ENCODE measurements at places on chromosomes 4 and X.

GRCh38 chr4:158724637-158725036, 1.4 kb upstream of the PPID start:
- DNase-seq, result no peak

DNA sequence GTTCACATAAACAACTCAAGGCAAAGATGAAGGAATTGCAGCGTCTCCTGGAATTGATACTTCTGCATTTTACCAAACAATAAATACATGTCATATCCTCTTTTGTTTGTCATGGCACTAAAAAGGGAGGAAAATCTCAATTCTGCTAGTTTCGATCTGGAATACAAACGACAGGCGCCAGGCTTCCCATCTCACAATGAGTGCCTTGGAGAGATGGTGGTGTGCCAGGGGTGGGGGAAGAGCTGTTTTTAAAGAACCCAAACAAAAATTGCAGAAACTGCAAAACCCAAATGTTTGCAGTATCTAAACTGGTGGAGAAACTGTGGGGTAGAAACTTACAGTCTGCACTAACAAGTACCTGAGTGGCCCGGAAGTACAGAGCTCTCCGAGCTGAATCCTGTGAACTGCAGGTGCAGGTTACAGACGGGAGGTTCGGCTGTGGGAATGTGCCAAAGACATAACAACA, 53.0 kb upstream of the KLF3 start:
- no peak for DNase-seq

GRCh38 chrX:101736651-101737050, 77.0 kb upstream of the ARMCX2 start:
- no peak for DNase-seq

DNA sequence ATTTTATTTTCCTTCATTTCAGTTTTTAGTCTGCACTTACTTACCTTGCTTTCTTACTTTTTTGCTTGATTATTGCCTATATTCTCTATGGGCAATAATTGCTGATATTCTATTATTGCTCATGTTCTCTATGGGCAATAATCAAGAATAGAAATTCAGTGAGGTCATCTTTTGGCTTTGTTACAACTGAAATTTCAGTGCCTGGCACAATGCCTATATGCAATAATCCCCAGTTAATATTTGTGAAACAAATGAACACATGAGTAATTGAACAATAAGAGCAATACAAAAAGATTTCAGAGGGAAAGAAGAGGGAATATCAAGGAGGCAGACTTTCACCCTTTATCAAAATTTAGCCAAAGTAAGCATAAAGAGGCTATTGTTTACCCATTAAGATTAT, 48.6 kb upstream of the ARSJ start:
- no peak for DNase-seq

DNA sequence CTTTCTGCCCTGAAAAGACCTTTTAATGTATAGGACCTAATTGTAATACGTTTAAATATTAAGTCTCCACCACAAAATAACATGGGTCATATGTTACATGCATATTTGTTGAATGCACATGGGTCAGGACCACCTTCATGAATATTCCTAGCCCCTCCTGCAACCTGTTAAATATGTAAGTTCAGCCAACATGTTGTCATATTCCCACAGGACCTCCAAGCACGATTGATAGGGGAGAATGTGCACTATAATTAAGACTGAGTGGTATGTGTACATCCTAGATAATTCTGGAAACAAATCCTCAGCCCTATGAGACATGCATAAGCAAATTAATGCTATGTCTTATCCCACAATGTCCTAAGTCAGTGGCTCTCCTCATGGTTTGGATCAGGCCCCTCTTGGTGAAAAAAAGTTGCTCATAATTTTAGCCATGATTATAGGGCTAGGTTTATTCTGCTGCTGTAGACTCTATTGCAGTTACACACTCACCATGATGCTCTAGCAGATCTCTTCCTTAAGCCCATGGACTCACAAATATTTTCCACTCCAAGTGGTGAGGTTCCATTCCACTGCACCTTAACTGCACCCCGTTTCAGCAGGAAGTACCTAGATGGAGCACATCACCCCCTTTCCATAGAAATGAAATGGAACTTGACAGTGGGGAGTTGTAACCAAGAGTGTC, 10.2 kb downstream of the TIGD2 start:
- no peak for DNase-seq

DNA sequence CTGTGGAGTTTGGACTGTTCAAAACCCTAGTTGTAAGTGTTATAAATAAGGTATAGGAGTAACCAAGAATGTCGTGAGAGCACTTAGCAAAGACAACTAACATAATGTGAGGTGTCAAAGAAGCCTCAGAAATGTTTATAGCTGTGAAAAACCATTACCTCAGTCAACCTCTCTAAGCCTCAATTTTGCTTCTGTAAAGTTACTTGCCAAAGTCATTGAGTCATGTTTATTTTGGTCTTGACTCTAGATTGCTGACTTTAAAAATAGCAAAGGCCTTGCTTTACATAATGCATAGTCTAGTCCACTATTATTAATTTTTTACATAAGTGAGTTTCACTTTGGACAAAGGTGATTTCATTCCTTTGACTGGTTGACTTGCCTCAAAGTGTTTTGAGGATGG, 257.6 kb upstream of the CXXC4 start:
- no peak for DNase-seq

DNA sequence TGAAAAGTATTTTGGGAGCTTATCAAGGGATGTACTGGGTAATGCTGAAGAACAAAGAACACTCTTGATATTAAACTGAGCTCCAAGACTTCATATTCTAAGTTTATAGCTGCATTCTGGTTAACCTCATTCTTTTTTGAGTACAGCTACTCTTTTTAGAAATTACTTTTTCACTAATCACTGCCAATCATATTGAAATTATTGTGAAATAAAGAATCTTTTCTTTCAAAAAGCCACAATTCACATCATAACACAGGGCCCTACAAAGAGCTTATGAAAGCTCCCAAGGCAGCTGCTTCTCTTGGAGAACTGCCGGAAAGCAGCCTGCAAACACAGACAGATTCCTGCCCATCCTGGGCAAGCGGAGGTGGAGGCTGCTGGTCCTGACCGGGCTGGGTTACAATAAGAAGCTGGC, 121.4 kb downstream of the RNF150 start:
- no peak for DNase-seq

DNA sequence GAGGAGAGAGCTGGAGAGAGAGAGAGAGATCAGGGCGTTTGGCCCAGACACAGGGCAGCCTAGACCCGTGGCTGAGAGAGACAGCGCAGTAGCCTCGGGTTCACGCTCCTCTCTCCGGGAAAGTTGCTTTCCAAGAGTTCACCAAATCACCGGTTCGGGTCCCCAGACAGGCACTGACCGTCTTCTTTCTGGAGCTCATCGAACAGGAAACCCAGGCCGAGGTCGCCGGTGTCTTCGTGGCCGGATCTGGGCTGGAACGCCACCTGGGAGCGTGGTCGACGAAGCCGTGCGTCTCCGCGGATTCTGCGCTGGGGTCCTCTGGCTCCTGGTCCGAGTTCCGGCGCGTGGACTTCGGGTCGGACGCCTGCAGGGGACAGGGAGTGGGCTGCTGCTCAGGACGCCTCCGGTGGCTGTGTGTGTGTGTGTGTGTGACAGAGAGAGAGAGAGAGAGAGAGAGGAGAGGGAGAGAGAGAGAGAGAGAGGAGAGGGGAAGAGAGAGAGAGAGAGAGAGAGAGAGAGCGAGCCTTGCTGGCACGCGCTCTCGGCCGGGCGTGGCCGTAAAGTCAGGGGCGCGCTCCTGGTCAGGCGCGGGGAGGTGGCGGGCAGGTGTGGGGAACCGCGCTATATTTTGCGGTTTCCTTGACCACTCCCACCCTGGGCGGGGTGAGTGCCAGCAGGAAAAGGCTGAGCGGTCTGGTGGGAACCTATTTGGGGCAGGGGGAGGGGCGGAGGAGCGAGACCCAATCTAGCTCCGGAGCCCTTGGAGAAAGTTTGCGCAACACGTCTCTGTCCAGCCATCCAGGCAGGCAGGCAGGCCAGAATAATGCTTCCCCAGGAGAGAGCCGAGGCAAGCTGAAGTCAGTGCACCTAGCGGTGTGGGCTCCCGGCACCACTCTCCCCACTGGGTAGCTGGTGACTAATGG, 62.1 kb downstream of the RHOXF2B start:
- DNase-seq, result no peak

DNA sequence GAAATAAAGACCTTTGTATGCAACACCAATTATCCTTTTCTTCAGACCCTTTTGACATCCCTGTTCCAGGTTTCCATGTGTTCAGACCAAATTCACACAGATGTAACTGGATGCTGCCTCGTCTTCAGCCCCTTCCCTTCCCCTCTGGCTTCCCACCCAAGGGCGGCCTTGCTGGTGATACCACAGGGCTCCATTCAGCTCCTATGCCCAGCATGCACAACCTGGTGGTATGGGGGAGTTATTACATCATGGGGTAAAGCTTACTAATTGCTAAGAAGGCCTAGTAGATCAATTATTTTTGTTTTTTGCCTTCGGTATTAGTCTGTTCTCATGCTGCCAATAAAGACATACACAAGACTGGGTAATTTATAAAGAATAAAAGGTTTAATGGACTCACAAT, 317.0 kb upstream of the CXXC4 start:
- DNase-seq, result no peak

DNA sequence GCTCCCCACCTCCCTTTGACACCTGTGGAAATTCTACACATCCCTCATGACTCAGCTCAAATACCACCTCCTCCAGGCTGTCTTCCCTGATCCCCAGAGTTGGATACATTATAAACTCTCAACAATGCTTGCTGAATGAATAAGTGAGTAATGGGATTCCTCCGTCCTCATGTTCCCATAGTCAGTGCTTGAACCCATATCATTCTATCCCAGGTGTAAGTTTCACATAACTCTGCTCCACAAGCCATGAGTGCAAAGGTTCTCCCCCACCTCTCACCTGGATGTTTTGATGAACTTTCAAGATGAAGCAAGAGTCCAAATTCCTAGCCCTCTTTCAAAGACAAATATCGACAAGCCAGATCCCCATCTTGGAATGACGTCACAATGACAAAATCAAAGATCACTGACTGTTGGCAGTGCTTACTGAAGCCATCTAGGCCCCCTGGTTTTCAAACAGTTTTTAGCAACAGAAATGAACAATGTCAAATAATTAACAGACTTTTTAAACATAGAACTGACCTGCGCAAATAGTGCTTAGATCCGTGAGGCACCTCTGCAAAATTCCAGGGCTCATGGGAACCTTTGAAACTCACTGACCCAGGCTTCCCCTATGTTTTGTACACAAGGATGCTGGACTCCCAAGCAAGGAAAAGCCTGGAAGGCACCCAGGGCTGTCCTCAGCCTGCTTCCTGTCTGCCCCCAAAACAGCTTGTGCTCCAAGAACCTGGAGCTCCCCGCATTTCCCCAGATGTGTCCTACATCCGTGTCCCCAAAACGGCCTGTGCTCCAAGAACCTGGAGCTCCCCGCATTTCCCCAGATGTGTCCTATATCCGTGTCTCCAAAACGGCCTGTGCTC, 4.0 kb downstream of the SLC2A9 start:
- DNase-seq, result no peak

- DNase-seq, result no peak
Measured at GRCh38 chr4:152062936-152063620, 302.3 kb upstream of the GATB start.

DNA sequence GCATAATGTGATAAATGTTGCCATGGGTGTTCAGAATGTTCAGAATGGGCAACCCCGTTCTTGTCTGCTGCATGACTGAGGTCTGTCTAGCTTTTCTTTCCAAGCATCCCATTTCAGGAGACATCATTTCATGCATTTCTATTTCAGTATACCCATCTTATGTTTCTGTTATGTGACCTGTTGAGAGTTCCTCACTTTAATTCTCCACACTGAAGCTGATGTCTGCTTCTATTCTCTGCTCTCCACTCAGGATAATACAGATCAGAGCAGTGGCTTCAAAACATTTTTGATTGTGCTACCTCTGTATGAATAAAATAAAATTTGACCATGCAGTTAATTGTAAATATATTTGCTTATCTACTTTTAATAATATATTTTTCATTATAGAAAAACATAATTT, 398.6 kb downstream of the ARHGAP24 start:
- no peak for DNase-seq

DNA sequence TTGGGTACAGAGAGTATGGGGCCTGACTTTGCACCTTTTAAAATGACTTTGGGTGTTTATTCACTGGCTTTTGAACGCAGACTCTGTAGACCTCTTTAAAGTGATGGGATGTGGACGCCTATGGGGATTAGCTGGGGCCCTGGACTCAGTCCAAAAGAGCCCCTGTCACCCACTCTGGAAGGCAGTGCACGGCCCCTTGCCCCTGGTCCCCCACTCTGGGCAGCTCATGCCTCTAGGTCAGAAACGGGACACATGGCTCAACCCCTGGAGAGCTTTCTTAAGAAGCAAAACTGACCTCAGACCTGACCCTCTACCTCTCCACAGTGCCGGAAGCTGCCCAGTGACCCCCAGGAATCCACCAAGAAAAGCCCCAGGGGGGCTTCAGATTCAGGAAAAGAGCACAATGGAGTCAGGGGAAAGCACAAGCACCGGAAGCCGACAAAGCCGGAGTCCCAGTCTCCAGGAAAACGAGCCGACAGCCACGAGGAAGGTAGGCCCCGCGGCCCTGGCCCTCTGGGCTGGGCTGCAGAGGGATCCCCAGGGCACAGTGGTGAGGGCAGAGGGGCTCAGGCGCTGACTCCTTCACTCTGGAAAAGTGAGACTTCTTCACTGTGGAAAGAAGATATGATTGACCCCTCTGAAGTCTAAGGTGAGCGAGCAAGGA, 38.4 kb downstream of the BCORL1 start:
- no peak for DNase-seq

GRCh38 chr4:7803992-7804755, 135.5 kb downstream of the AFAP1 start:
- DNase-seq, result no peak

GRCh38 chrX:132058975-132059374, 35.9 kb downstream of the STK26 start:
- DNase-seq, result no peak

All from AG09309 (cell line).